Central memory CD8-positive, alpha-beta T cell (primary cell): ENCODE measurements at places on chromosomes 7 and 10.

DNA sequence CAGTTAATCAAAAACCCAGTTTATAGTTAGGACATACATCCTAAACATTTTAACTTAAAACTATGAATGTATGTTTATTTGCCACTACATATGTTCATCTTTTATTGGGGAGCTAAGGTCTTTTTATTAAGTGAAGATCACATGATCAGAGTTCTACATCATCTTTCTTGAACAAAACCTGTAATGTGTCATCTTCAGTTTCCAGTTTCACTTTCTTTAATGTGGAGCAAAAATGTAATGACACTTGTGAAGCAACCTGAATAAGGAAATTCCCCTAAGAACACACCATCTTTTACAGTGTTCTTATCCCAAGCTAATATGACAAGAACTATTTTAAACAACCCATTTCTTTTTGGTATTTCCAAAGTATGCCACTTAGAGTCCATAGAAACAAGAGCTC lies 166.7 kb upstream of the BET1 start:
- no peaks in the 10 kb centered on the region for H3K4me1 ChIP-seq
- DNase-seq = no peak
- H3K27me3 ChIP-seq = no peaks in the 10 kb centered on the region
- H3K27ac ChIP-seq = no peak overlapping the region
- no peak overlapping the region for H3K4me3 ChIP-seq

GRCh38 chr10:33276282-33276923 lies 58.1 kb downstream of the NRP1 start:
- H3K36me3 ChIP-seq = no peaks in the 10 kb centered on the region
- no peak overlapping the region for H3K27ac ChIP-seq
- no peak overlapping the region for H3K4me3 ChIP-seq
- H3K4me1 ChIP-seq = no peaks in the 10 kb centered on the region

DNA sequence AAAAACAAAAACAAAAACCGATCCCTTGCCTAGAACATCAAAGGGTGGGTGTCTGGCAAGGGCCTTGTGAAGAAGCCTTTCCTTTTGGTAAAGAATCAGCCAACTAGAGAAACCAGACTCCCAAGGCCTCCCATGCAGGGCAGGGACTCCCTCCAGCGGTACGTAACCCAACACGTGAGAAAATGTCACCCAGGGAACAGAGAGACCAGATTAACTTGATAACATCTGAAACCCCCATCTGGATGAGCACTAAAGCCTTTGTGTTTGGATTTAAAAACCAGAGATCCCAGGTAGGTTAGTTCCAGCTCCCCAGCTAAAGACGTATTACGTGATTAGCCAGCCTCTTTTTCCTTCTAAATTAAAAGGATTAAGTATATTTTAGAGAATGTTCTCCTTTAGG lies 3.0 kb upstream of the HABP2 start:
- H3K4me1 ChIP-seq = no peaks in the 10 kb centered on the region
- DNase-seq = no peak
- H3K27ac ChIP-seq = no peak overlapping the region

GRCh38 chr7:55360486-55360885 lies 4.7 kb upstream of the LANCL2 start:
- peaks cover 11% of the 10 kb centered on the region for H3K4me1 ChIP-seq
- H3K36me3 ChIP-seq = peaks cover 5% of the 10 kb centered on the region
- no peak overlapping the region for H3K4me3 ChIP-seq
- no peak for DNase-seq
- peaks cover 11% of the 10 kb centered on the region for H3K27me3 ChIP-seq
- H3K27ac ChIP-seq = no peak overlapping the region

- no peak overlapping the region for H3K27ac ChIP-seq
- H3K4me1 ChIP-seq = peaks cover 35% of the 10 kb centered on the region
- DNase-seq = no peak
- H3K36me3 ChIP-seq = peaks cover 7% of the 10 kb centered on the region
- H3K4me3 ChIP-seq = no peak overlapping the region
- no peaks in the 10 kb centered on the region for H3K27me3 ChIP-seq
These were observed 29.1 kb downstream of the UBE2H start for GRCh38 chr7:129923709-129924108.

DNA sequence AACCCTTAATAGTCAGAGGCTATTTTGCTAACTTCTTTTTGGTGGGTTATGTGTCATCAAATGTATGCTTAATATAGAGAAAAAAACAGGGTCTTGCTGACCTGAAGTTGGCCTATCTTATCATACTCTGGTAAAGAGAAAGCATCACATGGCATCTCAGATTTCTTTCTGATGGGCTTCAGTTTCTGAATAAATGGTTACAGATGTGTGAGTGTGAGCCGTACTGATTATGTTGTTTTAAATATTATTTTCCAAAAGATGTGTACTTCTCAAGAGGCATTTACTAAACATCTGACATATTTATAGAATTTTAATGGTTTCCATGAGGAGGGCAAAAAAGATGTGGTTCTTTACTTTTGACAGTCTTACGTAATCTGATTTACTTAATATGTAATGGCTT lies 28.4 kb downstream of the BBS9 start:
- H3K27me3 ChIP-seq = no peaks in the 10 kb centered on the region
- H3K4me1 ChIP-seq = no peaks in the 10 kb centered on the region
- no peak overlapping the region for H3K27ac ChIP-seq
- peaks cover 7% of the 10 kb centered on the region for H3K36me3 ChIP-seq

- H3K27ac ChIP-seq = no peak overlapping the region
- no peaks in the 10 kb centered on the region for H3K36me3 ChIP-seq
- H3K4me1 ChIP-seq = peaks cover 13% of the 10 kb centered on the region
- peaks cover 60% of the 10 kb centered on the region for H3K27me3 ChIP-seq
These were observed 37.3 kb upstream of the LEP start for GRCh38 chr7:128203710-128204214.

GRCh38 chr7:30921540-30922401 lies 10.1 kb downstream of the AQP1 start:
- H3K36me3 ChIP-seq = no peaks in the 10 kb centered on the region
- no peak for DNase-seq
- H3K27ac ChIP-seq = no peak overlapping the region
- no peak overlapping the region for H3K4me3 ChIP-seq
- no peaks in the 10 kb centered on the region for H3K27me3 ChIP-seq
- no peaks in the 10 kb centered on the region for H3K4me1 ChIP-seq

GRCh38 chr10:96041146-96041545 lies 2.2 kb upstream of the CCNJ start:
- no peak overlapping the region for H3K27ac ChIP-seq
- DNase-seq = no peak
- H3K4me3 ChIP-seq = no peak overlapping the region
- H3K36me3 ChIP-seq = peaks cover 7% of the 10 kb centered on the region

DNA sequence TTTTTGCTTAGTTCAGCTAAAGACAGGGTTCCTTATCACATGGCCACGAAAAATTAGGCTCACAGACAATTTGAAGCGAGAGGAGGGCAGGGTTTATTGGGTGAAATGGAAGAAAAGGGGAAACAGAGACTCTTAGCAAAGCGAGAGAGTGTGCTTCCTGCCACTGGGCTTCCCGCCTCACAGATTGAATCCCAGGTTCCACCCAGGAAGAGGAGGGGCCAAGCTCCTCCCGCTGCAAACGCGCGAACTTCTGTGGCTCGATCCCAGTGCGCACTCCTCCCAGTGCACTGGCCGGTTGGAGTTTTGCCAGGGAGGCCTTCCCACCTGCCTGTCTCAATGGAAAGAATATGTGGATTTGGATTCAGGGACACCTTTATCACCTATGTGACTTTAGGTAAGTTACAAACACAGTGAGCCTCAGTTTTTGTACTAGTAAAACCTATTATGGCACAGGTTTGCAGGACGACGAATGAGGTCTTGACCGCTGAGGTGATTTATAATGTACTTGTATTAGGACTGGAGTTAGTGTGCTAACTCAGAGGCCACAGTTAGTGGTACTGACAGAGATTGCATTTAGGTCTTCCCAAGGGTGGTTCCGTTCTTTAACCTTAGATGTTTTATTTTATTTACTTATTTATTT lies 48.5 kb upstream of the SP8 start:
- no peaks in the 10 kb centered on the region for H3K4me1 ChIP-seq
- H3K27ac ChIP-seq = no peak overlapping the region
- H3K4me3 ChIP-seq = no peak overlapping the region
- H3K36me3 ChIP-seq = no peaks in the 10 kb centered on the region
- H3K27me3 ChIP-seq = peaks cover 9% of the 10 kb centered on the region

GRCh38 chr10:26914898-26915297 lies 54.1 kb upstream of the ABI1 start:
- DNase-seq = no peak
- no peak overlapping the region for H3K27ac ChIP-seq
- no peak overlapping the region for H3K4me3 ChIP-seq
- H3K36me3 ChIP-seq = no peaks in the 10 kb centered on the region
- H3K27me3 ChIP-seq = peaks cover 11% of the 10 kb centered on the region
- no peaks in the 10 kb centered on the region for H3K4me1 ChIP-seq

- H3K27ac ChIP-seq = no peak overlapping the region
- H3K4me3 ChIP-seq = no peak overlapping the region
- peaks cover 1% of the 10 kb centered on the region for H3K36me3 ChIP-seq
- no peaks in the 10 kb centered on the region for H3K27me3 ChIP-seq
These were observed 6.2 kb downstream of the WNT8B start for GRCh38 chr10:100468978-100469377.

DNA sequence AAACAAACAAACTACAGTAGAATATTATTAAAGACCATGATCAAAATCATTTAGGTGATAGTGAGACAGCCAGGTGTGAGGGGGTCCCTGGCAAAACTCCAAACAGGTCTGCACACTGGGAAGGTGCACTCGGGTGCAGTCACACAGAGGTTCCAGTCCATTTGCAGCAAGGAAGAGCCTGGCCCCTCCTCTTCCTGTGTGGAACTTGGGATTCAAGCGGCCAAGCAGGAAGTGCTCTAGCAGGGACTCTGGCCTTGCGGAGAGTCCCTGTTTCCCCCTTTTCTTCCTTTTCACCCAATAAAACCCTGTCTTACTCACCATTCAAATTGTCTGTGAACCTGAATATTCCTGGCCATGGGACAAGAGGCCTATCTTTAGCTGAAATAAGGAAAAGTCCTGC lies 181.8 kb downstream of the LRRTM3 start:
- no peaks in the 10 kb centered on the region for H3K4me1 ChIP-seq
- DNase-seq = no peak
- no peaks in the 10 kb centered on the region for H3K27me3 ChIP-seq
- no peak overlapping the region for H3K4me3 ChIP-seq
- H3K36me3 ChIP-seq = no peaks in the 10 kb centered on the region

- H3K36me3 ChIP-seq = no peaks in the 10 kb centered on the region
- DNase-seq = no peak
- H3K4me1 ChIP-seq = no peaks in the 10 kb centered on the region
- H3K27me3 ChIP-seq = peaks cover 36% of the 10 kb centered on the region
These were observed 500.8 kb downstream of the PLXNA4 start for GRCh38 chr7:132075515-132075914.

DNA sequence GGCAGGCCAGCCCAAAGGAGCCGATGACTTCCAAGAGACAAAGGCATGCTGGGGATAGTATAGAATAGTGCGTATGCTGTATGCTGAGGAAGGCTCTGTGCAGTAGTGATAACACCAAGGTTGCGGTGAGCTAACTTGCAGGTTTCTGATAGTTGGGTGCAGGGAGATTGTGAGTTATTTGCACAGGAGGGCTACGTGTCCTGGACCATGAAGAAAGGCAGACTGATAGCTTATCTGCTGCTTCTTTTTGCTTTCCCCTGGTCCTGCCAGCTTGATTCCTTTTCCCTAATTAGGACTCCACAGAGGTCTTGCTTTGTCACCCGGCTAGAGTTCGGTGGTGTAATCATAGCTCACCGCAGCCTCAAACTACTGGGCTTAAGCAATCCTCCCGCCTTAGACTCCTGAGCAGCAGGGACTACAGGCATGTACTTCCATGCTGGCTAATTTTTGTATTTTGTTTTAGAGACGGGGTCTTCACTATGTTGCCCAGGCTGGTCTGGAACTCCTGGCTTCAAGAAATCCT lies 43.9 kb upstream of the ARHGAP12 start:
- no peak for DNase-seq
- no peaks in the 10 kb centered on the region for H3K27me3 ChIP-seq
- H3K27ac ChIP-seq = no peak overlapping the region
- H3K4me1 ChIP-seq = peaks cover 18% of the 10 kb centered on the region
- peaks cover 2% of the 10 kb centered on the region for H3K36me3 ChIP-seq
- no peak overlapping the region for H3K4me3 ChIP-seq
